ENCODE measurements at places on chromosomes 6 and 20.

- no peak for DNase-seq
These were observed 84.3 kb upstream of the TAB2 start for GRCh38 chr6:149233056-149233715.

- DNase-seq, result no peak
These were observed 35.6 kb upstream of the TRAM2 start for GRCh38 chr6:52612336-52613054.

DNA sequence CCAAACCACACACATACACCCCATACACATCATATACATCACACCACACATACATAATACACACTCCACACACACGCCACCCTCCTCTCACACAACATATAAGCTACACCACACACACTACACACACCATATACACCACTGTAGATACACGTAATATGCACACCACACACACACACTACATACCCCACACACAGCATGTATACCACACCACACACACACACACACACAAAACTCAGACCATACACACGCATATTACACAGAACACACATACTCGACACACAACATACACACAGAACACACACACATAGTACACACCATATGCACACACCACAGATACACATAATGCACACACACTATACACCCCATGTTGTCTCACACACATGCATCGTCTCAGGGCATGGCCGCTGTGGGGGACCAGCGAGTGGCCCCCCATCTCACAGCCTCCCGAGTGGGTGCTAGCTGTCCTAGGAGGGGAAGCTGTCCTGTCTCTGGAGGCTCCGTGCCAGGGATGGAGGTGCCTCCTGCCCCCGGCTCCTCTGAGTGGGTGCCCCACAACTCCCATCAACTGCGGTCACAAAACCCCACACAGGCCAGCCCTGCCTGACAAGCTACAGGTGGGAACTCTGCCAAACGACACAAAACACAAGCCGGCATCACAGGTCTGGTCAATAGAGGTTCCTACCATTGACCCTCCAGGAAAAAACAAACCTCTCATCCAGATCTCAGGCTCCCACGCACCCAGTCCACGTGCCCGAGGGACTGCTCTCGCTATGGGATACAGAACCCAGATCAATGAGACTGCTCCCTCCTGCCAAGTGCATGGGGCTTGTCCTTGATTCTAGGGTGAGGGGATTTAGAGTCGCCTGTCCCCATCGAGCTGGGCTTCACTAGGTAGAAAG is 49.1 kb downstream of the DACT2 start:
- DNase-seq, result no peak

GRCh38 chr6:3032986-3033385 is 33.3 kb downstream of the NQO2 start:
- DNase-seq, result no peak

- DNase-seq, result no peak
These were observed 29.9 kb upstream of the FKBP1A start for GRCh38 chr20:1422753-1423152.

- DNase-seq, result no peak
These were observed 632 bp downstream of the PRKN start for GRCh38 chr6:162726947-162727321.
